ENCODE measurements at places on chromosomes 7 and 10.

GRCh38 chr10:78764846-78765430 is 303.8 kb upstream of the ZMIZ1 start:
- DNase-seq, result no peak

DNA sequence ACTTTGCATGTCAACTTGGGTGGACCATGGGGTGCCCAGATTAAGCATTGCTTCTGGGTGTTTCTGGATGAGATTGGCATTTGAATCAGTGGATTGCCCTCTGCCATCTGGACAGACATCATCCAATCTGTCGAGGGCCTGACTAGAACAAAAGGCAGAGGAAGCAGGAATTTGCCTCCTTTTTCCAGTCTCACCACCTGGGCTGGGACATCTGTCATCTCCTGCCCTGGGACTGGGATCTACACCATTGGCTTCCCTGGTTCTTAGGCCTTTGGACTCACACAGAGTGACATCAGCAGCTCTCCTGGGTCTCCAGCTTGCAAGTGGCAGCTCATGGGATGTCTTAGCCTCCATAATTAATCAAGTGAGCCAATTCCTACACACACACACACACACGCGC is 10.3 kb downstream of the SLC13A4 start:
- no peak for DNase-seq

- no peak for DNase-seq
Observed at GRCh38 chr7:20075992-20076820, 141.0 kb downstream of the MACC1 start.

GRCh38 chr7:7895004-7895650 is 73.5 kb upstream of the GLCCI1 start:
- no peak for DNase-seq

- no peak for DNase-seq
Observed at GRCh38 chr10:78964952-78965633, 103.7 kb upstream of the ZMIZ1 start.

- DNase-seq, result no peak
Observed at GRCh38 chr7:156034397-156034796, 222.1 kb upstream of the SHH start.

GRCh38 chr7:149820622-149821190 is 17.5 kb upstream of the ZNF862 start:
- DNase-seq, result no peak

DNA sequence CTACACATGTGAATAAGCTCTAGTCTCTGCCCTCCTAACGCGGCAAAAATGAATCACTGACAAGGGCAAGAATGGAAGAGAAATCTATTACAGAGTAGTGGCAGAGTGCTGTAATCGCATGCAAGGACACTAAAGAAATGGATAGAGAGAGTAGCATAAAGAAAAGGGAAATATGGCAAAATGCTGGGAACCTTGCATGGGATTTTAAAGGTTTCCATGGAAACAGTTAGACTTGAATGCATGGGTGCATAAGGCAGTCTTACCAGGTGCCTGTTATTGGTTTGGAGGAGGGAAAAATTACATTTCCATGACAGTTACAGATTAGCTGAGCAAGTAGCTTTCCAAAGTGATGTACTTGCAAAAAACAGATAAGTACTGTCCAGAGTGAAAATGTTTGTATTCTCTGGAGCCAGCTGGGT is 233.4 kb downstream of the PTN start:
- no peak for DNase-seq

DNA sequence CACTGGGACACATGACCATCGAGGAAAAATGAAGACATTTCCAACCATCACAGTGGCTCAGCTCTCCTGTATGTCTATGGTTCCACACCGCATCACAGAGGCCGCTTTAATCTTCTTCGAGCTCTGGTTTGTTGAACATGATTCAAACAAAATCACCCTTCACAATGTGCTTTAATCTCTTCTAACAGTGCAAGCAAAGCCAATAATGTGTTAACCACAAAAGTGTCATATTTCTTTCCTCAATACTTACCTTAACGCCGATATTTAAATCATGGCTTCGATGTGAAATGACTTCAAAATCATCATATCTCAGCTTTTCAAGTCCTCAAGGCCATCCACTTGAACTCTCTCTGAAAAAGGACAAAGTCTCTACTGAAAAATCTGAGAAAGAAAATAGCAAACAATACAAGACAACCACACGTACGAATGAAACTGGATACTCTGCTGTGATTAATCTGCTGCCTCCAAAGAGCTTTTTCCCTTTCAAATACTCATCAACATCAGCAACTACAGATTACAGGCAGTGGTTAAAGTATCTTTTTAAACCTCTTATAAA is 23.0 kb upstream of the SVIL start:
- no peak for DNase-seq

GRCh38 chr7:126535176-126535575 is 717.6 kb downstream of the GRM8 start:
- no peak for DNase-seq

GRCh38 chr10:86400705-86401587 is 34.4 kb upstream of the GRID1 start:
- peak; percentile 39 for DNase-seq

DNA sequence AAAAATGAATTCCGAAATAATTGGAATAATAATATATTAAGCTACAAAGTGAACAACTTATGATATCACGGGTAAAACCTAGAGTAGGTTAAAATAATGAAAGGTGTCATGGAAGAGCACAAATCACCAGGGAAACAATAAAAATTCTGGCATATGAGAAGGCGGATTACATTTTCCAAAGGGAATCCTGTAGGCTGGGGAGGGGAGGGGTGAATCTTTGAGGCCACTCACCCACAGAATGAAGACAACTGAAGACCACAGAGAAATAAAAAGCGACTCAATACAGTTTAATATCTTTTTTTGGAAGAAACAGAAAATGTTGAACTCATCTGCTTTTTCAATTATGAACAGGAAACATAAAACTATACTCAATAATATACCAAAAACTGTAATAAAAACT is 129.4 kb upstream of the HPS1 start:
- no peak for DNase-seq

DNA sequence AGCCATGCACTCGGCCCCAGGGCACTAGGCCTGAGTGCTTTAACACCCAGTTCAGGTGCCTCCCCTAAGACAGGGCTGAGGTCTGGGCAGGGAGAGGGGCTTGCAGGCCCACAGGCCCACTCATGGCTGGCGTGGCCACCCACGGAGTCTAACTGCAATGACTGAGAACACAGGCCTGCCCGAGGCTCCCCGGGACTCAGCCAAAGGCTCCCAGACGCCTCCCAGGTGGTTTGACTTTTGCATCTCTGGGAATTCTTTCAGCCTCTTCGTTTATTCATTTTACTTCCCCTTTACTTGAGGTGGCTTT is 37.3 kb downstream of the PTPRN2 start:
- no peak for DNase-seq

- no peak for DNase-seq
Observed at GRCh38 chr10:78211561-78212051, 177.9 kb downstream of the RPS24 start.

- no peak for DNase-seq
Observed at GRCh38 chr7:46485481-46486065, 564.5 kb upstream of the IGFBP3 start.

Measured in stimulated activated CD8-positive, alpha-beta memory T cell treated with anti-CD3 and anti-CD28 coated beads, Interleukin-7, amount 100 ng/mL, for 48 hours (primary cell).